Stimulated activated CD8-positive, alpha-beta memory T cell treated with anti-CD3 and anti-CD28 coated beads, Interleukin-15, amount 100 ng/mL, for 4 hours (primary cell): ENCODE measurements at places on chromosomes 4 and X.
A peak's percentile ranks its signal among the peaks of the same experiment; 100 is the strongest.

DNA sequence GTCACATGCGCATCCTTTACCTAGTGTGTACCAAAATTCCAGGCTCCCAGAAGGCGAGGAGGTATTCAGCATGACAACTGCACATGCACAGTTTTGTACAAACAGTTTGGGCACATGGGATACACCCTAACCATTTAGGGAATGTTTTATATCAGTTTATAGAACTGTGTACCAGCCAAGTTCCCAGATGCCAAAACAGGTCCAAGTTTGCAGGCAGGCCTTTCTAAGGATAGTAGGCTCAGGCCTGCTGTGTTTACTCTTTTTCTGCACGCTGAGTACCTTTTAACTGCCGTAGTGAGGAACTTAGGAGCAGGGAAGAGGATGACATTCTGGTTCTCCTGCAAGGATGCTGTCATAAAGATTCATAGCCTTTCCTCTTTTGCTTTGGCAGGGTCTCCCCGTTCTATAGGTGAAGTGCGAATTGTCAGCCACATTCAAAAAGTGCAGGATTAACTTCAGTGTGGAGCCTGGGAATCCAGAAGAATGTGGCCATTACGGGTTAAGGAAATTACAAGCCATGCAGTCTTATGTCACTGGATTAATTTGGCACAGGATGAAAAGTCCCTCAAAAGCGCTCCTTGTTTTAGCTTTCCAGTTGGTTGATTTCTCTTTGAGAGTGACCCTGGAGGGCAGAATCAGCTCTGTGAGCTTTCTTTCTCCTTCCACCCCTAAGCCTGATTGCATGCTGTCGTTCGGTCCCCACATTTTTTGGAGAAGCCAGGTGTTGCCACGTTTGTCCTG is 259.8 kb downstream of the ARHGAP10 start:
- no peak for DNase-seq

- no peak for DNase-seq
Measured at GRCh38 chr4:120939693-120940092, 17.2 kb upstream of the PRDM5 start.

- no peak for DNase-seq
Measured at GRCh38 chr4:127219232-127219631, 413.5 kb upstream of the INTU start.

GRCh38 chr4:8506373-8507195 is 66.0 kb downstream of the TRMT44 start:
- DNase-seq = no peak

DNA sequence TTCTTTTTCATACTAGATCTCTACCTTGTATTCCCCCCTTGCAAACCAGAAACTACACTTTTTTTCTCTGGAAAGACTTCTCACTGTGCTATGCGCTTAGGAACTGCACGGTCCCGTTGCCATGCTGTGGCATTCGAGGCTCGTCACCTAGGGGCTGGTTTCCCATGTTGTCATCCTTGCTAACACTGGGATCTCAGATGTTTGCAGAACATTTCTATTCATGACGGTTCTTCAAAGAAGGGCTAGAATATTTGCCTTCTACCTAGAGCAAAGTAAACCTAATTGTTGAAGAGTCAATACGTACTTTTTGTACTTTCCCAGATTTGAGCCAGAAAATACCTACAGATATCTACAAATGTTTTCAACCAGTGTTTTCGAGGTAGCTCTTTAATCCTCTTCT is 41.0 kb downstream of the RS1 start:
- no peak for DNase-seq

DNA sequence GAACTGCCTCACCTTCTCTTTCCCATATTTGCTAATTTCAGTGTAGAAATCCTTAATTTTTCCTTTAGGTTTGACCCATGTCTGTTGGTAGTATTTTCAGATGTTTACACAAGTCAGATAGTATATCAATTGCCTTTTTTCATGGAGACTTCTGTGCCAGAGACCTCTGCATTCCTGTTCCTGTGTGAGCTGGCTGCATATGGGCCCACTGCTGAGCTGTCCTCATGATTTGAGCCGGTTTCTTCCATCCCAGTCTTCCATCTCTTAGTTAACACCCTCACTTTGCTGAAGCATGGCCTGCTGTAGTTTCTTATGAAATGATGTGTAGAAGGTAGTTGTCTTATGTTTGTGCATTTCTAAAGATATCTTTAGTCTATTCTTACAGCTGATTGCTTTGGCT is 40.0 kb downstream of the CDS1 start:
- DNase-seq = no peak

GRCh38 chr4:48461000-48461399 is 22.1 kb upstream of the SLC10A4 start:
- DNase-seq = no peak

DNA sequence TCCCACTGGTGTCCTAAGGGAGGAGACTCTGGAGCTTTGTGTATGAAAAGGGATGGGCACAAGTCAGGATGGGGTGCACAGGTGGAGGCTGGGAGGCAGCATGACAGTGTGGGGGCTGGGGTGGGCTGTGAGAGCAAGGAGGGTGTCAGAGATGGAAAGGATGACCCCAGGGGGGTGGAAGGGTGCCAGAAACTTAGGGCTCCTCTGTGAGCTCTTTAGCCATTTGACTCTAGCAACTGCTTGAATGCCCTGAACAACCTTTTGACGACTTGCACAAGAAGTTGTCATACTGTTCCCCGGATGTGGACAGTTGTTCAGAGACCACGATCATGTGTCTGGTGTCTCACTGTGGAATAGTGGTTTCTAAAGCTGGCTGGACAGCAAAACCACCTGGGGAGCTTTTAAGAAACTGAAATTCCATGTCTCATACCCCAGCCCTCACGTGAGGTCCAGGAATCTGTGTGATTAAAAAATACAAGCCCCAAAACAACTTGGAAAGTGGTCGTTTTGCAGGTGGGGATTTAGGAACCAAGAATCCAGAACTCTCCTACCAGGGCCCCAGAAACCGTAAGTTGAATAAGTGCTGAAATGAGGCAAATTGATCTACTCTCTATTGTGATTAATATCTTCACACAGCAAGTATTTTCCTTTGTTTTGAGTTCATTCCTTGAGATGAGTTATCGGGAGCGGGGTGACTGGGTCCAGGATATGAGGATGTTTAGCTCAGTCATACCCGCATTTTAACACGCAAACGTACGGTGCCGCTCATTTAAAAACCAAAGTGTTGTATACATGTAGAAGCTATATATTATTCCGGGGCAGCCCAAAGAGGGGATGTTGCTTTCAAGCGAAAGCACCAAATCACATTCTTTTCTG is 3.4 kb downstream of the RHOH start:
- DNase-seq = peak; percentile 42
